ENCODE measurements at places on chromosomes 13 and 19.

GRCh38 chr13:35818633-35819067 is 312.5 kb downstream of the DCLK1 start:
- no peak for DNase-seq

DNA sequence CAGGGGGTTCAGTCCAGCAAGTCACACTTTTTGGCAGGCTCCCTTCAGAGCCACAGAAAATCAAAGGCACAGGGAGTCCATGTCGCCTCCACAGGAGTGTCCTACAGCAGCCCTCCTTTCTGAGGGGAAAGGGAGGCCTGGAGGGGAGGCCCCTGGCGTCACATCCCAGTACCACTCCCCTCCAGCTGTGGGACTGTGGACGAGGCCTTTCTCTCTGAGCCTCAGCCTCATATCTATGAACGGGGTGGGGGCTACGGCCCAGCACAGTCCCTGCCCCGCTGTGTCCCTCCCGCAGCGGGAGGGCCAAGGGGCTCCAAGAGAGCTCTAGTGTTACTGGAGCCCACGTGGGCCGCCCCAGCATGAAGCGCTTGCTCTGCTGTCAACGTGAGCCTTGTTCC is 23.8 kb downstream of the PEPD start:
- no peak for DNase-seq

- no peak for DNase-seq
Measured at GRCh38 chr19:4373601-4374497, 26.5 kb downstream of the SH3GL1 start.

- DNase-seq = no peak
Measured at GRCh38 chr13:21231426-21231940, 55.0 kb downstream of the MRPL57 start.

DNA sequence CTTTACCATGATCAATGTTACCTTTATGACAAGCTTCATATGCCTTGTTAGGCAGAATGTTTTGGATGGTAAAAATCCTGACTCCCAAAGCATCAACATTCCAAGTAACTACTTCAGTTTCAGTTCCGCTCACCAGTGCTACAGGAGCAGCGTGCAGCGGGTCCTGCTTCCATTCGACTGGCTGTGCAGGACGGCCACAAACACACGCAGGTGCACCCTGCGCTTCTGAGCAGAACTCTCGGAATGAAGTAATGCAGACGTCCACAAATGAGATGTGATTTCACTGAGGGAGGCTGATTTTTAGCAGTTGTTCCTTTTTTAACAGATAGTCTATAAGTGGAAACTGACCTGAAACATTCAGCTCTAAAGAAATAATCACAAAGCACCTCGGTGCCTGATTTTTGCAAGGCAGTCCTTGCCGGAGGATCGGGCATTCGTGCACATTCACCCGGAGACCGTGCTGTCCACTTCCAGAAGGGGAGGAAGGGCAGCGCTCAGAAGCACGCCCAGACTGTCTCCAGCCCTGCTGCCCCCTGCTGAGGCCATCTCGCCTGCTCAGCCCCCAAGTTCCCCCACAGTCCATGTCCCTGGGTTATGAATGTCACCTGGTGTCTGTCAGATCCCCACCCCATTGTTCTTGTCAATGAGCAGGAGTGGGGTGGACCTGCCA is 85.8 kb downstream of the RAB20 start:
- DNase-seq = no peak

- DNase-seq = no peak
Measured at GRCh38 chr19:3863648-3864047, 5.2 kb downstream of the ZFR2 start.

DNA sequence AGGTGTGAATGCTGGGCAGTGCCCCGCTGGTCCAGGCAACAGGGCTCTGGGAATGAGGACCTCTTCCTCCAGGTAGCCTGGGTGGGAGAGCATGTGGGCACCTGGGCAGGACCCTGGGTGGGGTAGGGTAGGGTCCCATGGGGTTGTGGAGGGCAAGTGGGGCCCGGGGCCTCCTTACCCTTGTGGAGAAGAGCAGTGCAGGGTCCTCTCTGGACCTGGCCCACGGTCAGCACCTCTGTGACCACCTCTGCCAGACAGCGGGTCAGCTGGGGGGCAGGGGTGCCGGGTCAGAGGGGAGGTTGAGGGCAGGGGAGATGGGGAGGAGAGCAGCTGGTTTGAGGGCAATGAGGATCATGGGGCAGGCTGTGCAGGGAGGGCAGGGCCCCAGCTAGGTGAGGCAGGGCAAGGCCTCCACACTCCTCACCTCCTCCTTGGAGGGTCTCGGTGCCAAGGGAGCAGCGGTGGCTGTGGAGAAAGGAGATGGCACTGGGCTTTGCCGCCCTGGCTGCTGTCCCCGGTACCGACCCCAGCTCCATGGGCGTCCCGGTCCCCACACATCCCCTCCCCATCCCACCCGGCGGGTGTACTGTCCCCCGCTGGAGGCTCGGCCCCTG is 491 bp downstream of the CCER2 start:
- DNase-seq = no peak

- no peak for DNase-seq
Measured at GRCh38 chr19:55441319-55441691, 1.8 kb downstream of the SHISA7 start.

DNA sequence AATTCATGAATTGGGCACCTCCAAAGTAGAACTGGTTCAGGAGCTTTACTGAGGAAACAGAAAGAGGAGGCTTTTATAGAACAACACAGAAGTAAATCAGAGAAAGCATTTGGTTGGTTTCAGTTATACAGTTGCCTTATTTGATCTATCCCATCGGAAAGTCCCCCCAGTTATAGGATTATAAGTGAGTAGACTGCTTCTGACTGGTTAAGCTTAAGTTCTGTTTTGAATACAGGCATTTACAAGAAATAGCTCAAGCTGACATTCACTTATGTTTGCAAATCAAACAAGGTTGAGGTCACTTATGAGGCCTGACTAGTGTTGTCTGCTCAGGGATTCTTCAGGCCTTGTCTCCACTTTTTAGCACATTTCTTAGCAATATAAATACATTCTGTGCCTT is 857.4 kb downstream of the EFNB2 start:
- no peak for DNase-seq

GRCh38 chr19:8456064-8456463 is 11.3 kb downstream of the HNRNPM start:
- DNase-seq = no peak

- no peak for DNase-seq
Measured at GRCh38 chr13:27842571-27842970, 50.3 kb downstream of the GSX1 start.

GRCh38 chr13:97749174-97749573 is 204.3 kb upstream of the IPO5 start:
- DNase-seq = no peak

DNA sequence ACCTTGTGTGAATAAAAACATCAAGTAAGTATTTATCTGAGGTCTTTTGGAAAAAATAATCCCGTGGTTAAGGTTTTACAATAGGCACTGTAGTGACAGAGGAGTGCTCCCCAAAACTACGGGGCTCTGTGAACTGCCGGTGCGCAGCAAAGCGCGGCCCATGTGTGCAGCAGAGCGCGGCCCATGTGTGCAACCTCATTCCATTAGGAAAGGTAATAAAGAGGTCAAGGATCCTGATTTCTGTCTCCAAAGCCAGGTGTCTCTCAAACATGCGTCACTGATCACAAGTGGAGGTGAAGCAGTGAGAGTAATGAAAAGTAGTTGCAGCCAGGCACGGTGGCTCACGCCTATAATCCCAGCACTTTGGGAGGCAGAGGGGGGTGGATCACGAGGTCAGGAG is 58.7 kb downstream of the MRPL57 start:
- DNase-seq = no peak

DNA sequence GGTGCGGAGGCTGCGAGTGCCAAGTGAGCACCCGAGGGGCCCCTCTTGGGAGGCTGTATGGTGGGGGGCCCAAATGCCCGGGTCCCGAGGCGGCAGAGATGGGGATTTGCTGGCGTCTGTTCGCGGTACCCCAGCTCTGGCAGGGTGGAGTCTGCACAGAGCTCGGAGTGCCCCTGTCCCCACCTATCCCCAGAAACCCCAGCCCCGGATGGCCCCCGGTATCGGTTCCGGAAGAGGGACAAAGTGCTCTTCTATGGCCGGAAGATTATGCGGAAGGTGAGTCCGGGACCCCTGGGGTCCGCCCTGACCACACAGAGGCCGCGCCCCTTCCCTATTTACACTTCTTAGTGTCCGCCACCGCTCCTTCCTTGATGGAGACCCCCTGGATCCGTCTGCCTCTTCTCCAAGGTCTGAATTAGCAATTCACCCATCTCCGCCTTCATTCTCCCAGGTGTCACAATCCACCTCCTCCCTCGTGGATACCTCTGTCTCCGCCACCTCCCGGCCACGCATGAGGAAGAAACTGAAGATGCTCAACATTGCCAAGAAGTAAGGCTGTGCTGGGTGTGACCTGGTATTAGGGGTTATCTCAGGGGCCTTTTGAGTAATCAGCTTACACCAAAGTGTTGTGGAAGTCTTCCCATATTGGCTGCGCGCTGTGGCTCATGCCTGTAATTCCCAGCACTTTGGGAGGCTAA is 630 bp downstream of the PNPLA6 start:
- DNase-seq = no peak

DNA sequence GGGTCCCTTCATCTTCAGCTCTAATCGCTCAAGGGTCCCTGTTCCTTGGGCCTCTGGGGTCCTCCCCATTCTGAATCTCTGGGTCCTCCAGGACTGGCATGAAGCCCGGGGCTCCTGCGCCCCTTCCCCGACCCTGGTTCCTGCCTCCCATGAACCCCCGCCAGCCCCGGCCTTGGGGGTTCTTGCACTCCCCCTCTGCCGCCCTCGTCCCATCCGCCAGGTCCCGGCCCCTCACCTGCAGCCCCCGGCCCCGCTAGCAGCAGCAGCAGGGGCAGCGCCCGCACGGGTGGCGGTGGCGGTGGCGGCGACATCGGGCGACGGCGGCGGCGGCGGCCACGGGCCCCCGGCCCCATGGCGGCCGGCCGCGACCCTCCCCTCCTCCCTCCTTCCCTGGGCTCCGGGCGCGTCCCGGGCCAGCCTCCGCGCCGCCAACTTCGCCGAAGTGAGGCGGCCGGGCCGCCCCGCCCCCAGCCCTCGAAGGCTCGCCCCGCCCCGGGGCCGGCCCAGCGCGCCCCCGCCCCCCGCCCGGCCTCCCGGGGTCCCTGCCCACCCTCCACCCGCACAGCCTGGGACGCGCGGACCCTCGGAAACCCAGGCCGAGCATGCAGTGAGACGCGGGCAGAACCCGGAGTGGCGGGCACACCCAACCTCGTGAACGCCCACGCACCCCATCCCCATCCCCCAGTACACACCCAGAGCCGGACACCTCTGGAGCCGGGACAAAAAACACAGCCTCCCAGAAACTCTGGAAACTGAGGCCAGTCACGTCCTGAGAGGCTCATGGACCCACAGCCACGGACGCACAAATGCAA is at the start of gene NOTCH3:
TSS of gene NOTCH3 (minus strand) at position 443 of the 812 bp plus-strand sequence. CDS start at position 353, 90 bp downstream.
- DNase-seq = no peak

GRCh38 chr13:33272531-33273124 is 12.9 kb downstream of the STARD13 start:
- no peak for DNase-seq

- no peak for DNase-seq
Measured at GRCh38 chr13:30466841-30467252, 1.1 kb upstream of the HMGB1 start.

Measured in tibial nerve (tissue), 4 donors.